ENCODE measurements at places on chromosomes 12 and 14.

GRCh38 chr14:93430315-93431035 lies at the start of gene UNC79:
UNC79 (plus strand) TSS chr14:93430939; CDS start chr14:93431030, 91 bp downstream.
- no peak for ATAC-seq

DNA sequence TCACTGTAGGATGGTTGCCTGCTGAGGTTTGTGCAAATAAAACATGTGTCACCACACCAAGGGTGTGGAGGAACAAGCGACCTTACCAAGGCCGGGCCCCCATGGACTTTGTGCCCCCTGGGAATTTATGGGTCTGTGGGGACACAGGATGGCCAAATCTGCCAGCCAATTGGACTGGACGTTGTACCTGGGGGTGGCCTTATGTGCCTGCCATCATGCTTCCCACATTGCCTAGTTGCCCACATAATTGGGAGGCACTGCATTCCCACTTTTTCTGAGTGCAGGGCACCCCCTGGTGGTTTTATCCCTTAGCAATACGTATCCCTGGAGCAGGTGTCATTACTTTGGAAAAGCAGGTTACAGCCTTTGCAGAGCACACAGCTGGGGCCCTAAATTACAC lies 92.6 kb upstream of the TMPO start:
- ATAC-seq, result no peak

GRCh38 chr12:120483621-120484020 lies 12.3 kb upstream of the DYNLL1 start:
- no peak for ATAC-seq

- ATAC-seq, result no peak
Measured at GRCh38 chr14:101635749-101636560, 74.7 kb downstream of the DIO3 start.

DNA sequence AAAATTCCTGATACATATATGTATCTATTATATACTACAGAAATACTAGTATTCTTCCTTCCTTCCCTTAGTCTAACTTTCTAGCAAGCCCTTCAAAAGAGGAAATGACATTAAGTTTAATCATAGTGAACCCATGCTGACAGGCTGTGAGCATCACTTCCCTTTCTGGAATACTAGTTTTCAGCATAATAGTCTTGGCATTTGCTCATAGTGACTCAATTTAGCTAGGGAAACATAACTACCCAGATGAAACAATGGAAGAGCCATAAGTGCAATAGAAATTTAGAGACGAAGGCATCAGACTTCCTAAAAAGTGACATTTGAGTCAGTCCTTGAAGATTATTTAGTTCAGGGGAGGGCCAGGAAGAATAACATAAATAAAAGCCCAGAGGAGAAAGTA lies 184.5 kb upstream of the CRY1 start:
- no peak for ATAC-seq

GRCh38 chr14:83975841-83976770 lies 1553.8 kb upstream of the FLRT2 start:
- no peak for ATAC-seq

- no peak for ATAC-seq
Measured at GRCh38 chr12:2509137-2509536, 285.6 kb upstream of the FKBP4 start.

DNA sequence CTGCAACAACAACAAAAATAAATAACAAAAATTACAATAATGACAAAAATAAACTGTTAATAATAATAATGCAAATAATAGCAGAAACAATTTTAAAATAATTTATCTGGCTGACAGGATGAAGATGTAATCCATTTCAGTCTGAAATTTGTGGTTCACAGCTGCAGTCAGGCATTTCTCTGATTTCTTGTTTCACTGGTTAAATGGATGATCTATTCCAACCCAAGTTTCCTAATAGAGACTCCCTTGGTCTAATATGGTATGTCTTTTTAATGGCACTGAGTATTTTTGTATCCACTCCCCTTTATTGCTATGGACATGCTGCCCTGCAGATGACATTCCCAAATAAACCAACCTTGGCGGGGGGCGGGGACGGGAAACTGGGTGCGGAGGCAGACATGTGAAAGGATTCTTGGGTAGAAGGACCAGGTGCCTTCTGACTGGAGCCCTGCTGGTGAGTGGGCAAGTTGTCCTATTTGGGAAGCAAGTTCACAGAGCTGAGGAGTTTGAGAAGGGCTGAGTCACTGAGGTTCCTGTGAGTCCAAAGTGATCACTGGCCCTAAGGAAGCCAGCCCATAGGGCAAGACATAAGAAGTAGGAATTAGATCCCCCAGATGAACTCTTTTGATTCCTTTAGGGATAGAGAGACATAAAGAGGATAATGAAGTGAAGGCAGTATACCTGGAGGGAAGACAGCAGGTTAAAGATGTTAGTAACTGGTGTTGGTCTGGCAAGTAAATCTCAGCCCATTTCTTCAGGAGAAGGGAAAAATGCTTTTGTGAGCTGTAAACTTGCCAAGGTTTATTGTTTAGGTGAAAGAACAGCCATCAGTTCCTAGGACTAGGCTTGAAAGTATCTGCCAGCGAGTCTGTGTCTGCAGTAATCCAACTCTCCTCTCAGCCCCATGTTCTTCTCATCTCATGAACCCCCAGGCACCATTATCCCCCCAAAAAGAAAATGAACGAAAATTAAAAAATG lies 14.5 kb downstream of the FOXG1 start:
- ATAC-seq, result no peak

DNA sequence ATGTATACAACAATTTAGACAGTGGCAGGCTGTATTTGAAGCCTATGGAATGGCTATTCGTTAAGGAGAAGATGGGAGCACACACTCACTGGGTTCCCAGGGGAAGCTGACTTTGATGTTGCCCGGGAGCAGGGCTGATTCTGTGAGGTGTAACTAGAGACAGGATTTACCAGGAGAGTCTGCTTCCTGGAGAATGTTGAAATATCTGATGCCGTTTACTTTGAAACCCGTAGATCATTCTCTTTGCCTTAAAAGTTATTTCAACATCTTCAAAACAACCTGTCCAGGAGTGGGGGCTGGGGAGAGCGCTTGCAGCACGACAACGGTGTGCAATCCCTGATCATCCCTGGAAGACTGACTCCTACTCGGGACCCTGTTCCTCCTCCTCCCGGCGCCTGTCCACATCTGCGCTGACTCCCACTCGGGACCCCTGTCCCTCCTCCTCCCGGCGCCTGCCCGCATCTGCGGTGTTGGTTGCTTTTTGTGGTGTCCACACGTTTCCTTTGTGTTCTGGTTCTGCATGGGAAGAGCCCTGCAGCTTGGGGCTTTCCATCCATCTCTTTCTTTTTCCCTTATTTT lies 72.6 kb downstream of the AACS start:
- ATAC-seq, result no peak

DNA sequence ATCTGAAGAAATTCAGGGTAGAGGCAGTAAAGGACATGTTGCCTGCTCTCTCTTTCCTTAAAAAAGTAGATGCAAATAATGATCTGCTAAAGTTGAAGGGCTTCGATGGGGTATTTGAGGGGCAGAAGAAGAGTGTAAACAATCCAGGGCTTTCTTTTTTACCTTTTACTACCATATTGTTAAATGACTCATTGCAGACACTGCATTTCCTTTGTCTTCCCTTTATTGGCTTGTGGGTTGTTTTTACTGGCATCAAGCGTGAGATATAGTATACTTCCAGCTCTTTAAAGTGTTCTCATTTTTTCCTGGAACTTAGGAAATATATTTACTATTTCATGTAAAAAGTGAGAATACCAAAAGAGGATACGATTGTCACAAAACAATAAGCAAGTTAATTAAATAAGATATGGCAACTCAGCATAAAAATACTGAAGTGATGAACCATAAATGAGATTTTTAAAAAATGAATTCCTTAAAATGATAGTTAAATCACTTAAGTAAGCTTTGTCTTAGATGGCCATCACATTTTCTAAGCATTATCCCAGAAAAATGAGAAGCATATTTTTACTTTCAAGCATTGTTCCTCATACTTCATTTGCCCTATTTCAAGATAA lies 72.3 kb upstream of the KRAS start:
- no peak for ATAC-seq

- ATAC-seq, result no peak
Measured at GRCh38 chr14:79165471-79166090, 995.4 kb downstream of the NRXN3 start.

DNA sequence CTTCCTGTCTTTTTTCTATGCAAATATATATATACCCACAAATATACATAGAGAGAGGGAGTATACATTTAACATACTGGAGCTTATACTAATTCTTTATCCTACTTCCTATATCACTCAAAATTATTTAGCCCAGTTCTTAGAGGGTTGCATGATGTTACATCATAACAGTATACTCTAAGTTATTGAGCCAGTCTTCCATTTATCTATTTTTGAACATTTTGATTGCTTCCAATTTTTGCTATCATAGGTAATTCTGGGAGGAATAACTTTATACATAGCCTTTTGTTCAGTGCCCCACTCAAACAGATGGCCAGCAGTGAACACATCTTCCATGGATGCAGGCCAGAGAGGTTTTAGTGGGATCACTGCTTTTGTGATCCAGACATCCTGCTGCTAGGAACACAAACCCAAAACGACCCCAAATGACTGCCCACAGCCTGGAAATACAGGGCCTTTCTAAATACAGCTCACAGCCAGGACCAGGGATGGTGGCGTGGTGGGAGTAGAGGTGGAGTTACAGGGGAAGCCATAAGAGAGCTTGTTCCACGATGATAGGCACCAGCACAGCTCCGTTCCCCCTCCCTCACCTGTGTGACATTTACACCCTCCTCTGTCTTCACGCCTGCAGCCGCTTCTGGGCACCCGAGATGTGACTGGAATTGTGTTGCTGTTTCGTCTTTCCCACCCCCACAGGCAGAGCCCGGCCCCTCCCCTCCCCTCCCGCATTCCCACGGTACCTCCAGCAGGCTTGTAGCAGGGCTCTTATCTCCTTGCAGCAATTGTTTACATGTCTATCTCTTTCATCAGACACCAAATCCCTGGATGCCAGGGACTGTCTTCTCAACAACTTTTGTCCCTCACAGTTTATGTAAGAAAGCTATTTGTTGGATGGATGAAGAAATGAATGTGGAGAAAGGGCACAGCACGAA lies 30.7 kb upstream of the HDAC7 start:
- ATAC-seq, result peak; percentile 42

- ATAC-seq, result no peak
Measured at GRCh38 chr12:48690990-48691389, 9.0 kb upstream of the KANSL2 start.

All from motor neuron (in vitro differentiated cells).